Activated naive CD8-positive, alpha-beta T cell treated with anti-CD3 and anti-CD28 coated beads, Interleukin-2, amount 10 ng/mL, durations not matched to agents 7 days and 5 days (primary cell): ENCODE measurements at places on chromosomes 3 and 15. TPM values are rescaled to one million over a fixed set of nuclear protein-coding genes. Genes with fewer than 3 reads are reported as not detected.

The IL5RA gene
- total RNA-seq: 0.64 TPM

The TP63 gene
- total RNA-seq: 0.53 TPM

The ZNF620 gene
- total RNA-seq: 4.5 TPM

The EFCC1 gene
- 0.14 TPM for total RNA-seq

The ARNT2 gene
- not detected for total RNA-seq

The TMCO5A gene
- total RNA-seq: not detected

The KLHL40 gene
- total RNA-seq: not detected

The AP3B2 gene
- total RNA-seq: 0.17 TPM

The IGSF11 gene
- total RNA-seq: 2.4 TPM

The DUOXA2 gene
- total RNA-seq: not detected

GRCh38 chr3:129576514-129577352 lies 29.7 kb downstream of the PLXND1 start:
- peak overlapping the region; percentile 64 for H3K27ac ChIP-seq
- peaks cover 4% of the 10 kb centered on the region for H3K4me1 ChIP-seq
- no peaks in the 10 kb centered on the region for H3K36me3 ChIP-seq
- DNase-seq: no peak

DNA sequence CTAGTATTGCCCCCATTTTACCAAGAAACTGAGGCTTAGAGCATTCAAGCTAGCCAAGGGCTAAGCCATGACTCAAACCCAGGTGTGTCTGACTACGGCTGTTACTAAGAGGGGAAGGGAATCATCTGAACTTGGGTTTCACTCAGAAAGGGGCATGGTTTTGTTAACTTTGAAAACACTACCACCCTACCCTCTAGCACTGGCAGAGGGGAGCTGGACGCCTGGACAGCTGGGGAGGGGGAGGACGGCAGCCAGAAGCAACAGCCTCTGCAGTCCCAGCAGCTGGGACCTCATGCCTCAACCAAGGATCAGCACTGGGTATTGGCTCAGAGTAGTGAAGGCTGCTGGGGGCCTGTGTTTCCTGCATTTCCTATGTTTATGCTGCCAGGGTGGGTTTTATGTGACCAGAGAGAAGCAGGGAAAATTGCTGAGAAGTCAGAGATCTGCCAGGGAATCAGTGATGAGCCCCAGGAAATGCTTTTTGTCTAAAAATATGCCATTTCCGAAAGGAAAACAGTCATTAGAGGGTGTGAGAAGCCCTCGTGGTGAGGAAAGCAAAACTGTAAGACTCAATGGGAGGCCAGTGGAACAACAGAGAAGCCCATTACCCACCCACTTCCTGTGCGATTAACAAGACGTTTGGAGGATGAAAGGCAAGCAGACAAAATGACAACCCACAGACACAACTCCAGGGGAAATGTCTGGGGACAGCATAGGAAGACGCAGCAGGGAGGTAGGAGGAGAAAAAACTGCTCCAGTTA lies 41.2 kb downstream of the LIPC start:
- H3K36me3 ChIP-seq: peaks cover 26% of the 10 kb centered on the region
- peaks cover 69% of the 10 kb centered on the region for H3K4me1 ChIP-seq
- peak; percentile 59 for DNase-seq
- H3K4me3 ChIP-seq: peak overlapping the region; percentile 76

- H3K27me3 ChIP-seq: no peaks in the 10 kb centered on the region
- H3K36me3 ChIP-seq: peaks cover 23% of the 10 kb centered on the region
- H3K4me1 ChIP-seq: peaks cover 68% of the 10 kb centered on the region
Measured at GRCh38 chr15:78072080-78072892, 5.2 kb downstream of the TBC1D2B start.

GRCh38 chr15:74132681-74133651 lies 2.6 kb downstream of the ISLR2 start:
- H3K36me3 ChIP-seq: peaks cover 1% of the 10 kb centered on the region
- H3K27ac ChIP-seq: peak overlapping the region; percentile 48
- peak overlapping the region; percentile 19 for H3K4me3 ChIP-seq

DNA sequence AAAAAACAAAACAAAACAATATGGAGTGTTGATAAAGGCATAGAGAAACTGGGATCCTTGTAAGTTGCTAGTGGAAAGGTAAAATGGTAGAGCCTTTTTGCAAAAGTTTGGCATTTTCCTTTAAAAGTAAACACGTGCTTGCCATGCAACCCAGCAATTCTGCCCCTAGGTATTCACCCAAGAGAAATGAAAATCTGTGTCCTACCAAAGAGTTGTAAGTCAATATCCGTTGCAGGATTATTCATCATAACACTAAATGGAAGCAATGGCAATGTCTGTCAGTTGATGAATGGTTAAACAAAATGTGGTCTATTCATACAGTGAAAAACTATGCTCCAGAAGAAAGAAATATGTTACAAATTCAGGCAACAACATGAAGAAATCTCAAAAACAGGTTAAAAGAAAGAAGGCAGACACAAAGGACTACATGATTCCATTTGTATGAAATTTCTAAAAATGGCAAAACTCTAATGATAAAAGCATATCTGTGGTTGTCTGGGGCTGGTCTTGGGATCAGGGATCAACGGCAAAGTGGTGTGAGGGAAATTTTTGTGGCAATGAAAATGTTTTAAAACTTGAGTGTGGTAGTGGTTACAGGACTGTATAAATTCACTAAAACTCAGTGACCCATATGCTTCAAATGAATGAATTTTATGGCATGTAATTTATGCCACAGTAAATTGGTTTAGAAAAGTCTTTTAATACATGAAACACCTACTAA lies 229.6 kb downstream of the OPA1 start:
- no peak overlapping the region for H3K27ac ChIP-seq
- no peak overlapping the region for H3K4me3 ChIP-seq
- peaks cover 23% of the 10 kb centered on the region for H3K27me3 ChIP-seq
- H3K4me1 ChIP-seq: no peaks in the 10 kb centered on the region

DNA sequence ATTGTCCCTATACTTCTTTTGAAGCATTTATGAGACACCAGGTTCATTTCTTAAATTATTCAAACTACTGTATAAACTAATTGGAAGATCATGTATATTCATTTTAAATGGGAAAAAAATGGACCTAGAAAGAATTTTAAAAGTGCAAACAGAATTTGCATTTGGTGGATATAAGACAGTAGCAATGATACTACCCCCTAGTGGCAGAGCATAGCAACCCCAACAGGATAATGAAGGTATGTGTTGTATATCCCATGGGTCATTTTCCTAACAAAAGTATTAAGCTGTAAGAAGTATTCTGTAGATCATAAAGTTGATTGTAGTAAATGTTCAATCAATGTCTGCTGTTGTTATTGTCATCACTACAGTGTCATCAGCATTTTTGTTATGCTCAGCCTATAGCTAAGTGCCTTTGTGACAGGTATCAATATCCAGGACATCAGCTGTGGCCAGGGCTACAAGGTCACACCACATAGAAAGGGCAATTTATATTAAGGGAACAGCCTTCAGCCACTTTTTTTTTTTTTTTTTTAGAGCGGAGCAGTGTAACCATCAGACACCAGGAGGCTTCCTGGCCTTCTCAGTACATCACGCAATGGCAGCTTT lies 175.8 kb downstream of the FOXB1 start:
- H3K27me3 ChIP-seq: peaks cover 26% of the 10 kb centered on the region
- no peak for DNase-seq
- no peaks in the 10 kb centered on the region for H3K36me3 ChIP-seq
- H3K27ac ChIP-seq: no peak overlapping the region
- H3K4me1 ChIP-seq: no peaks in the 10 kb centered on the region
- no peak overlapping the region for H3K4me3 ChIP-seq

- no peak overlapping the region for H3K27ac ChIP-seq
- peaks cover 50% of the 10 kb centered on the region for H3K36me3 ChIP-seq
- H3K4me3 ChIP-seq: no peak overlapping the region
- peaks cover 26% of the 10 kb centered on the region for H3K4me1 ChIP-seq
- no peak for DNase-seq
Measured at GRCh38 chr3:187136936-187137335, 2.4 kb downstream of the RPL39L start.

- no peak for DNase-seq
- H3K36me3 ChIP-seq: peaks cover 31% of the 10 kb centered on the region
- no peaks in the 10 kb centered on the region for H3K27me3 ChIP-seq
- no peak overlapping the region for H3K27ac ChIP-seq
Measured at GRCh38 chr3:141405591-141405990, 37.3 kb downstream of the ZBTB38 start.

- DNase-seq: no peak
- H3K4me1 ChIP-seq: peaks cover 35% of the 10 kb centered on the region
- H3K36me3 ChIP-seq: peaks cover 28% of the 10 kb centered on the region
- no peak overlapping the region for H3K4me3 ChIP-seq
- H3K27ac ChIP-seq: no peak overlapping the region
Measured at GRCh38 chr3:16460886-16461285, 52.6 kb downstream of the RFTN1 start.

DNA sequence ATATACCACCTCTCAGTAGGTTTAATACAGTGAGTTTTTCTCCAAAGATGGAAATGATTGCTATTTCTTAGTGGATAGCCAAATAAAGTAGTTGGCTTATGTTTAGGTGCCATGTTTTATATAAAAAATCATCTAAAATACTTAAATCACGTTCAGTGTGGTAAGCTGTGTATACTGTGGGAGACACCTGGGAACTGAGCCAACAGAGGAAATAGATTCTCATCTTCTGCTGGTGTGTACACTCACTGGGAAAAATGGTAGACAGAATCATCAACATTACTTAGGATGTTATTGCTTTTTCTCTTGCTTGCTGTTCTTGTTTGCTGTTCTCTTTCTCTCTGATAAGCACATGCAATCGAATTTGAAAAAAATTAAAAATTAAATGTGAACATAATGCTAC lies 112.6 kb upstream of the MB21D2 start:
- no peak overlapping the region for H3K4me3 ChIP-seq
- no peak for DNase-seq
- peaks cover 4% of the 10 kb centered on the region for H3K27me3 ChIP-seq
- no peaks in the 10 kb centered on the region for H3K36me3 ChIP-seq
- peaks cover 4% of the 10 kb centered on the region for H3K4me1 ChIP-seq
- no peak overlapping the region for H3K27ac ChIP-seq

DNA sequence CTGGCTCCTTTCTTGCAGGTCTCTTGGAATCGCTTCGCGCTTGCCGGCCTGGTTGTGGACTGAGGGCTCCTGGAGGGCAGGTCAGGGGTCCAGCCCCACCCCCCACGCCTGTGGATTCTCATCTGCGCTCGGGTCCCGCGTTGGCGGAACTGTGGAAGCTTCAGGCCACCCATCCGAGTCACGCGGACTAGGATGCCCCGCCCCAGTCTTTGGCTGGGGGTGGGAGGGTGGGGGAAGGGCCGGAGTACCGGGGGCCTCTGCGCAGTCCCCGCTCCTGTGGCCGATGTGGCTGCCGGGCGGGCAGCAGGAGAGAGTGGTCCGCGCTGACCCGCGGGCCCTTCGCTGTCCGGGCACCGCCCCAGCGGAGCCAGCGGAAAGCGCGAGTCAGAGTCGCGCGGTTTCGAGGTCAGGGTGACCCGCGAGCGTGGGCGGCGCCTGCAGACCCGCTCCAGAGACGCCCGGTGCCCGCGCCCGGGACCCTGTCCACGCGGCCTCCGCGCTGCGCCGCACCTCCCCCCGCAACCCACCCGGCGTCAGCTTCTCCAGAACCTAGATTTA lies 114.2 kb downstream of the KLF13 start:
- H3K4me1 ChIP-seq: peaks cover 52% of the 10 kb centered on the region
- DNase-seq: peak; percentile 66
- H3K4me3 ChIP-seq: peak overlapping the region; percentile 86
- H3K27me3 ChIP-seq: no peaks in the 10 kb centered on the region

GRCh38 chr3:45677033-45677446 lies 12.2 kb upstream of the SACM1L start:
- peak; percentile 70 for DNase-seq
- peak overlapping the region; percentile 83 for H3K4me3 ChIP-seq
- peak overlapping the region; percentile 98 for H3K27ac ChIP-seq

- no peaks in the 10 kb centered on the region for H3K36me3 ChIP-seq
- H3K4me3 ChIP-seq: no peak overlapping the region
- H3K4me1 ChIP-seq: no peaks in the 10 kb centered on the region
Measured at GRCh38 chr3:39013921-39014509, 37.7 kb downstream of the SCN11A start.

DNA sequence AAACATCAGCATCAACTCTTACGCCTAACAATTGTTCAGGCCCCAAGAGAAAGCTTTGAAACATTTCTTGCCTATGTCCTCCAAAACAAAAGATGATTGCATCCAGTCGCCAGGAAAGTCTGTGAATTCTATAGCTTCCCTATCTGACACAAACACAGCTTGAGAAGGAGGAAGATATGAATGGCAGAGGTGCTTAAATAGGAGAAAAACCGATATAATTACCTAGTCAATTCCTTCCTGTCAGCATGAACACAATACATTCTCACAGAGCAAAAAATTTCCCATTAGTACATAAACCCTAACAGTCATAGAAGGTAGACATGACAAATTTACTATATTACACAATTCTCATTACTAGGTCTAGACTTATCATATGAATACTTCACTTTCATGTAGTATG lies 326.5 kb downstream of the CGGBP1 start:
- H3K27me3 ChIP-seq: no peaks in the 10 kb centered on the region
- no peak overlapping the region for H3K4me3 ChIP-seq
- DNase-seq: no peak
- no peak overlapping the region for H3K27ac ChIP-seq
- no peaks in the 10 kb centered on the region for H3K4me1 ChIP-seq
- H3K36me3 ChIP-seq: no peaks in the 10 kb centered on the region

DNA sequence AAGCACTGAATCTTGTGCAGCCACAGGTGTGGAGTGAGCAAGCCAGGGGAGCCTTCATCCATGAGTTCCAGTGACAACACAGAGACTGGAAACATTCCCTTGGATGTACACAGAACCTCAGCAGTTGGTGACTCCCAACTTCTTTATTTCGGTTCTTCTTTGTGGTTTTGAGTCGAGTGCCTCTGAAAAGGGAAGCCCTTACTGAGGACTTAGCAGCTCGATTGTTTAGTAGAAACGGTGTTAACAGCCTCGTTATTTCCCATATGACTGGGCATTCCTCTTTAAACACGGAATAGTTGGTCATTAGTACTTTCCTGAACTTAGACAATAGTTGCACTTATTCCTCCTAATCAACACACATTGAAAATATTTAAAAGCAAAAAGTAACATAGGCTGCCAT lies 7.7 kb downstream of the SLCO3A1 start:
- H3K36me3 ChIP-seq: peaks cover 18% of the 10 kb centered on the region
- H3K4me3 ChIP-seq: no peak overlapping the region
- H3K27ac ChIP-seq: no peak overlapping the region

DNA sequence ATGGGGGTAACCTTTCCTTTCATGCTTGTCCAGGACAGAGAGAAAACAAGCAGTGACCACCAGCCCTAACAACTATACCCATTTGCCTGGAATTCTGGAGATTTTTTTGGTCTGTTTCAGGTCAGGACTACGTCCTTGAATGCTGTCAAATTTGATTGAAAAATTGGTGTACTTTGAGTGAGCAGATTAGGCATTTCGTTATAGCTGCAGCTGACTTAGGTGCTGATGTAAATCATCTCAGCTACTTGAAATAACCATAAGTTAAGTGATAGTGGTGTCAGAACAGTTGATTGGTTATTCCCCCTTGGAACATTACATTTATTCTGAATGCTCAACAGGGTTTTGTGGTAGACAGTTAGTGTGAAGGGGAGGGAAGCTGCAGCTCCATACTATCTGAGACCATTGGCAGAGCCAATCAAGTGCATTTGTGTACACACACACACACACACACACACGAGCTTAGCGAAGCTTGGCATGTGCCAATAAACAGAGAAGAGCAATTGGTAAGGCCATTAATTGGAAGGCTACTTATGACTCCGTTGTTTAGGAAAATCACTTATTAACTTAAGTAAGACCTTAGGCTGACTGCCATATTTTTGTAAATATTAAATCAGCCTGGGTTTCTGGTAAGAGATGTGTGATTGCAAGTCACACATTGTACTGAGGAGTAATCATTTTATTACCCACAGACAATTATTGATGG lies 447.8 kb downstream of the MFSD1 start:
- DNase-seq: no peak
- H3K36me3 ChIP-seq: peaks cover 2% of the 10 kb centered on the region
- no peaks in the 10 kb centered on the region for H3K27me3 ChIP-seq
- no peak overlapping the region for H3K4me3 ChIP-seq

- peaks cover 46% of the 10 kb centered on the region for H3K4me1 ChIP-seq
- peak overlapping the region; percentile 69 for H3K4me3 ChIP-seq
- H3K27me3 ChIP-seq: no peaks in the 10 kb centered on the region
- no peaks in the 10 kb centered on the region for H3K36me3 ChIP-seq
Measured at GRCh38 chr15:74383695-74384565, 16.5 kb upstream of the CYP11A1 start.
